ENCODE measurements at places on chromosomes 5 and 9.

DNA sequence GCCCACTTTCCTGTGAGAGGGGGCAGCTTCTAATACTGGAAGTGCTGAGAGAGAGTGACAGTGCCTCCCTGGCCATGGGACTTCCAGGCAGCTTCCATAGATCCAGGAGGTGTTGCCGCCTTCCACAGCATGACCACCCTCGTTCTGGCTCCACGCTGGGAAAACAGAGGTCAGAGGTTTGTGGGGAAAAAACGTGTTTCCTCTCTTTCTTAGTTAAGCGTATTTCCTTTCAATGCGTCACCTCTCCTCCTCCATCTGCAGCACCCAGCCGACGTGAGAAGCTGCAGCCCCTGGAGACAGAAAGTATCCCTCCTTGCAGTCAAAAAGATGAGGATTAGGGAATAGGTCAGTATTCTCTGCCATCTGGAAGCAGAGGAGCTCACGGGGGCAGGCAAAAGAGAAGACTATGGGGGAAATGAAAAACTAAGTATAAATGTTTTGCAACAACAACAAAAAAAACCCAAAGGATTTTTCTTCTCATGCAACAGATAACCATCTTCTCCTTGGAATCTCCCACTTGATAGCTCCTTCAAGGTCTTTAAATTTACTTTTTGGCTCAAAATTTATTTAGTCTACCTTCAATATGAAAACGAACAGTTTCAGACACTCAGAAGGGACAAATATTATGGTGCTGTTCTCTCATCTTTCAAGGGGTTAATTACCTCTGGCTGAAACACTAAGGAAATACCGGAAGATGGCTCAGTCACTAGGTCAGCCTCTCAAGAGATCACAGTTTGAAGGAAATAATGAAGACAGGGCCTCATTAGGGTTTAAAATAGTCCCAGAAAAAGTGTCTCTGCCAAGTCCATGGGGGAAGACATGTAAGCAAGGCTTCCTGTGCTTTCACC lies 38.0 kb downstream of the MTMR12 start:
- no peak for DNase-seq

DNA sequence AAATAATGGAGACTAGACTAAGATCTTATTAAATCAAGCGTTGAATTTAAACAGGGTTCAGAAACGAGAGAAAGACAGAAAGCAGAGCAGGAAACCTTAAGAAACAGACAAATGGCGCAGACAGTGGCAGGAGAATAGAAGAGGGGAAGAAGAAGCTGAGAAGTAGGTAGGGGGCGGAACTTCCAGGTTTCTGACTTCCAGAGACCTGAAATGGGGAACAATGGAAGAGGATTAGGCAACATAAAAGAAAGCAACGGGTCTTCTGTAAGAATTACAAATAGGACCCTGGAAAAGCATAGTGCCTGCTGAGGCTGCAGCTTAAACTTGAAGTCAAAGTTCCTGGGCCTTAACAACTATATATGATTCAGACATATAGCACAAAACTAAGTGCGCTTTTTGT lies 101.7 kb downstream of the BNC2 start:
- DNase-seq = no peak

DNA sequence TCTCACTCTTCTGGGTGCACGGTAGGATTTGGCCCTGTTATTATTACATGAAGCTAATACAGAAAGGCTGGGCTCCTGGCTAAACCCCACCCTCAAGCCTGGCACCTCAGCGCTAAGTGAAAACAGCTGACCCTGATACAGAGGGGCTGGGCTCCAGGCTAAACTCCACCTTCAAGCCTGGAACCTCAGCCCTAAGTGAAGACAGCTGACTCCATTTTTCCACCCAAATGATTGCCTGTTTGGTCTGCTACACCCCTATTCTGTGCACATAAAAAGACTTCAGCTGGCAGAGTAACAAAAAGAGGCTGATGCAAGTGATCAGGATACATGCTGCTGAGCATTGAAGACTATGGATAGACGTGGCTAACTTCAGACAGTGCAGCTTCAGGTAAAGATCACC lies 148.4 kb upstream of the CLINT1 start:
- no peak for DNase-seq

DNA sequence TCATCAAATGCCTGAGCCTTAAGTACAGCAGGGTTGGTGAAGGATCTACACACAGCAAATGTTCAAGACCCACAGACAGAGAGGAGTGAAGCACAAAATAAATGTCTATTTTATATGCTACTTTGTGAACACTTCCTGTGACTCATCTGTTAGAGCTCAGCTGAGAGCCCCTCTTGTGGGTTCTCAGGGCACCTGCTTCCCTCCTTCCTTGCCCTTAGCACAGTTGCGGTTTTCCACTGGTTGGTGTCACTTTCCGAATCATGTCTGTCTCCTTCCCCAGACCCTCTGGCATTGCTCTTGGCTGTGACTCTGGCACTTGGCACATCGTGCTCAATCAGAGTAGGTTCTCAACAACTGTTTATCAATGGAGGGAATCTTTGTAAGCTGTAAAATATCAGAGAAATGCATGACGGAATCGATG lies 128.5 kb upstream of the STC2 start:
- DNase-seq = no peak

GRCh38 chr5:73122875-73123810 lies 2.8 kb downstream of the TMEM171 start:
- DNase-seq = no peak

Data from activated CD8-positive, alpha-beta memory T cell treated with anti-CD3 and anti-CD28 coated beads for 1 hour (primary cell).